Right ventricle myocardium inferior (tissue), 1 donor: ENCODE measurements at places on chromosomes 6 and 20. TPM values are rescaled to one million over a fixed set of nuclear protein-coding genes. Genes with fewer than 3 reads are reported as not detected.

The FNDC11 gene
- total RNA-seq = 0.16 TPM

The FBXO30 gene
- 13.1 TPM for total RNA-seq

The GGTLC1 gene
- total RNA-seq = not detected

The FOXA2 gene
- total RNA-seq = not detected

The MUC21 gene
- not detected for total RNA-seq

The ZBTB12 gene
- 3.2 TPM for total RNA-seq

The SLC4A11 gene
- 0.14 TPM for total RNA-seq

The AHCY gene
- total RNA-seq = 69.5 TPM

The AMD1 gene
- 84.9 TPM for total RNA-seq

The MDFI gene
- 1.3 TPM for total RNA-seq

The LINC00237 gene
- not detected for total RNA-seq

The NFATC2 gene
- total RNA-seq = 2.1 TPM

The EDN1 gene
- 2.9 TPM for total RNA-seq

The PAX1 gene
- not detected for total RNA-seq

The NUS1 gene
- total RNA-seq = 13.5 TPM

The EFCAB8 gene
- 0.43 TPM for total RNA-seq

The PHACTR1 gene
- total RNA-seq = 116 TPM

The MAP7 gene
- 3.2 TPM for total RNA-seq

The LY6G5C gene
- total RNA-seq = 1.5 TPM

The CASS4 gene
- 0.41 TPM for total RNA-seq

The HSPA1L gene
- total RNA-seq = 1.6 TPM

The OR12D3 gene
- total RNA-seq = not detected

The SNAP91 gene
- 5.5 TPM for total RNA-seq

The C20orf141 gene
- not detected for total RNA-seq

The MCHR2 gene
- total RNA-seq = not detected

The BPIFB2 gene
- not detected for total RNA-seq

The RSPO4 gene
- total RNA-seq = not detected

The SLC25A27 gene
- 11.1 TPM for total RNA-seq

The FOXC1 gene
- total RNA-seq = 2.7 TPM

The LPIN3 gene
- 18.1 TPM for total RNA-seq

The SLC24A3 gene
- total RNA-seq = 1.4 TPM
